ENCODE measurements at places on chromosomes 3 and 15. TPM values are rescaled to one million over a fixed set of nuclear protein-coding genes. Genes with fewer than 3 reads are reported as not detected.

Gene TERB2
- total RNA-seq: not detected

Gene SMAD3
- 35.8 TPM for total RNA-seq

Gene MAGI1
- 36.0 TPM for total RNA-seq

Gene SNURF
- total RNA-seq: 51.8 TPM

Gene PLA1A
- 0.83 TPM for total RNA-seq
